ENCODE measurements at places on chromosomes 5 and 9.
A peak's percentile ranks its signal among the peaks of the same experiment; 100 is the strongest.

GRCh38 chr5:79590396-79590999, 21.7 kb upstream of the TENT2 start:
- no peak for DNase-seq

DNA sequence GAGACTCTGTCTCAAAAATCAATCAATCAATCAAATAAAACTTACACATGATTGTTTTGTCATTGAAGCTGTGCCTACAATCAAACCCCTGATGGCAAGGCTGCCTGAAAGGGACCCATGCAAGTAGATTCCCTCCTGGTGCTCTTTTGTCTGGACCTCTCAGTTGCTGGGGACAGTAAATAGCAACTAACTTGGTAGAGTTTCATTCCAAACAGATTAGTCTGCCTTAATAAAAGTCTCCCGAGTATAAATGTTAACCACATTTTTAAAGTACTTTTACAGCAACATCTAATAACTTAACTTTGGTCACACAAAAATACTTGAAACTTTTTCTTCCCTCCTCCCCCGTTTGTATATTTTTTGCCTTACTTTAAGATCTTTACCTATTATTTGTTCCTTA, 105.5 kb downstream of the FEM1C start:
- DNase-seq: no peak

DNA sequence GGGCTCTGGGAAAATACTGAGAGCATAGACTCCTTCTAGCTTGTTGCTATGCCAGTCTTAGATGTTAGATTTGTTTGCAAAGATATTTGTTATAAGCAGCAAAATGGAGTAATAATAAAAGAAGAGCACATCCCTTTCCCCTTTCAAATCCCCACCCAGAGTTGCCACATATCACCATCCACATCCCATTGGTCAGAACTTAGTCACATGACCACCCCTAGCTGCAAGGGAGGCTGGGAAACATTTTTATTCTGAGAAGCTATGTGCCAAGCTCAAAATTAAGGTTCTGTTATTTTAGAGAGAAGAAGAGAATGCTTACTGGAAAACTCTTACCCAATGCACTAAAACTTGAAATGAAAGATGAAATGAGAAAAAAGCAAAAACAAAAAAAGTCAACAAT, 193.9 kb upstream of the MVB12B start:
- no peak for DNase-seq

- no peak for DNase-seq
Observed at GRCh38 chr5:89869346-89869745, 540.2 kb downstream of the CETN3 start.

GRCh38 chr5:159337016-159337955, 7.0 kb upstream of the IL12B start:
- peak; percentile 30 for DNase-seq

GRCh38 chr9:73844135-73844534, 653.0 kb upstream of the RORB start:
- DNase-seq: no peak

GRCh38 chr9:110578575-110579033, 937 bp downstream of the SVEP1 start:
- DNase-seq: no peak

GRCh38 chr5:157571357-157571827, 4.2 kb downstream of the ADAM19 start:
- peak; percentile 86 for DNase-seq

DNA sequence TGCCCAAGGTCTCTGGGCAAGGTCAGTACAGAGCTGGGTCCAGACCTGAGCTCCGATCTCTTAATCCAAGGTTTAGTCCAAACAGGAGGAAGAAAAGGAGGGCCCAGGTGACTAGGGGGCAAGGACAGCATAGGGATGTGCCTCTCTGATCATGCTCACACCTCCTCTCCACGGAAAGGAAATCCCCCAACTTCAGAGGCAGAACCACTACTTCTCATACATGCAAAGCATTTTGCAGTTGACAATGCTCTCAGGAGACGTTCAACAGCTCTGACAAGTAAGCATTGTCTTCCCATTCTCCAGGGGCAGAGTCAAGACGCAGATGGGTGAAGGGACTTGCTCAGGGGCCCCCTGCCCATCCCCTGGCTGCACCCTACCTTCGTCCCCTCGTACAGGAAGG, 8.7 kb upstream of the CORO2A start:
- DNase-seq: no peak

DNA sequence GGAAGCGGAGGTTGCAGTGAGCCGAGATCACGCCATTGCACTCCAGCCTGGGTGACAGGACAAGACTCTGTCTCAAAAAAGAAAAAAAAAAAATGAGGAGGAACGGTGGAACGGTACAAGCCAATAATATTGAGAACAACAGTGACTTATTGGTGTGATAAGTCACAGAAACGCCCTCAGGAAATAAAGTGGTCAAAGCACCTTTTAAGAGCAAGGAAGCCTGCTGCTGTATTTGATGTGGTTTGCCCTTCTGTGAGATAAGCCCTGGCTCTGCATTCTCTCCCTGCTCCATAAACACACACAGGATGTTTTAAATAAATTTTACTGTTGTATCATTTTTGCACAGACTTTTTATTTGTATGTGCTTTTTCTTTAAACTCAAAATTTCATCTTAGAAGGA, 269.9 kb upstream of the MSX2 start:
- no peak for DNase-seq

DNA sequence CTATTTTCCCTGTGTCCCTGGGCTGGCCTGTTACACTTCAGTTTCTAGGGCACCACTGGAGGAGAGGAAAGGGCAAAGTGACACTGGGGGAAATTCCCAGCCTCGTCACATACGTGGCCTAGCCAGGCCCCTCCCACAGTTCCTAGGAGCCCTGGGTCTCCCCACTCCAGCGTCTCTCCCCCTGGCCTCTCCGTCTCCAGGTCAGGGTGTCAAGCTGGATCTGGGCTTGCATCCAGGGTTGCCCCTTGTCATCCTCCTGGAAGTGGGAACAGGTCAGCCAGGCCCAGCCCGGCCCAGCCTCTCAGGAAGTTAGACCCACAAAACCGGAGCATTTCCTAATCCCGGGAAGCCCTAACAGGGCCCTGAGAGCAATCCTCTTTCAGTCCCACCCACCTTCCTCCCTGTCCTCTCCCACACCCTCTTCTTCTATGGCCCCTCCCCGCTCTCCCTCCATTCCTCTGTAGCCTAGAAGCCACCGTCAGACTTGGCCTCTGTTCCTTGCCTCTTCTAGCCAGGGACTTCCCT, 4.7 kb upstream of the TNIP1 start:
- DNase-seq: peak; percentile 23

DNA sequence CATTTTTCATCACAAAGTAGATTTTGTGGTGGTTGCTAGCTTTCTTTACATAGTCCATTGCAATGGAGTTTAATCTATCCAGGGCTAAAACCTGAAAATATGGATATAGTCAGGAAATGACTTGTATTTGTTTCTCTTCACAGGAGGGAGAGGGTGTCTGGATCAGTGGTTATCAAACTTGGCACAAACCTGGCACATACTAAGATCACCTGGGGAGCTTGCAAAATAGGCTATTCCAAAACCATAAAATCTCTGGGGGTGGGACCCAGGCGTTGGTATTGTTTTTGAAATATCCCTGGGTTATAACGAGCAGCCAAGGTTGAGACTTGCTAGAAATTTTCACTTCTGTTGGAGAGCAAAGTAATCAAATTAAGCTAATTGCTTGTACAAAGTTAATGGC, 179.9 kb downstream of the PCSK1 start:
- DNase-seq: no peak

- no peak for DNase-seq
Observed at GRCh38 chr5:136087961-136088871, 44.4 kb upstream of the SMAD5 start.

DNA sequence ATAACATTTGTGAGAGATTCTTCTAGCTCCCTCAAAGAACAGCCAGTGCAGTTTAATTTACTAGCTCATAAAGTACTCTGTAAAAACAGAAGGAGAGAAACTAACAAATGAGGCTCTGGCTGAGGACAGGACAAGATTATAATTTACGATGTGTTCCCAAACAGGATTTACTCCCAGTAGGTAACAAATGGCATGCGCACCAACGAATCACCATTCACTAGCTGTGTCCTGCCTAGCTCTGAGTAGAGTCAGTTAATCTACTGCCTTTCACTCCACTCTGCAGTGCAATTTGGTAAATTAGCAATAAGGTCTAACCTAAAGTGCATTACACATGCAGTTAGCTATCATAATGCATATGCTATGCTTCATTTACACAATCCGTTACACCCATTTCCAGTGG, 497.4 kb upstream of the CCNG1 start:
- DNase-seq: no peak

DNA sequence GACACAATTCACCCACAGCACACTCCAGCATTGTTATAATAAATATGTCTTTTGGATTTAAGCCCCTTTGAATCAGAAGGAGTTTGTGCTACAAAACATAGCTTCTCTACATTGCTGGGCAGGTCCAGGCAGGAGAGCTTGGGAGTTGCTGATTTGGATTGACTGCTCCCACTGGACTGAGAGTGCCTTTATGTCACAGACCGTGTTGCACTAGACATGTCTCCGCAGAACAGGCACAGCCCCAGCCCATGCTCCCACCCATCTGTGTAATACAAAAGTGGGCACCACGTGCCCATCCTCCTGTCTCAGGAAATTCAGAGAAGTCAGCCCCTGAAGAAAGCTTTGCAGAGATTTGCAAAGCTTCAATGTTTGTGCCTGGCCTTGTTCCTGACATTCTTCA, 117.1 kb downstream of the MED10 start:
- no peak for DNase-seq

- DNase-seq: peak; percentile 47
Observed at GRCh38 chr9:36165826-36166167, 3.4 kb upstream of the CCIN start.

DNA sequence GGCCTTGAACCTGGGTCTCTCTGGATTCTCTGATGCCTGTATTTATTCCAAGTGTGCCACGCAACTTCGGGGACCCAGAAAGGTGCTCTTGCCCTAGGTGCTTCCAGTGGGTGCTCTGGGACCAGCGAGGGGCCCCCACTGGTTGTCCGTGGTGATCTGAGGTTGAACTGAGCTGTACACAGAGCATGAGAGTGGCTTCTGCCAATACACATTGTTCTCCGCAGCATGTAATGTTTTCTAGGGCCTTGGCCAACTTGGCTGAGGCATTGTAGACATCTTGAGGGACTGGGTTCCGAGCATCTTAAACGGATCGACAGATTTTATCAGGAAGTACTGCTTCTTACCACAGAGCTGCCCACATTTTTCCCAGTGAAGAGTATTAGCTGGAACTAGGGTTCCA, 117.9 kb downstream of the MTX3 start:
- no peak for DNase-seq

DNA sequence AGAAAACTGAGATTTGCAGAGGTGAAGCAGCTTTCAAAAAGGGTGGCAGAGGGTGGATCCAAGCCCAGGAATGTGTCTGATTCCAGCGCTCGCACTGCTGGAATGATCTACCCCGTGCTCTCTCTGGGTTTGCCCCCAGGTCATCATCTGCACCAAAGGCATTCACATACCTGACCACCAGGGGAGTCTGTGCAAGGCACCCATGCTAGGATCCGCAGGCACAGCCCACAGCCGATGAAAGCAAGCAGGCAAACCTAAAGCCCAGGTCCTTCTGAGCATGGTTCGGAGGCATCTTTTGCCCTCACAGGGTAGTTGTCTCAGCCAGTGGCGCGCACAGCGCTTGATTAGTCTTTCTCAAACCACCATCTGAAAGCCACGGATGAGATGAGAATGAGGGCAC, 56.6 kb downstream of the TEK start:
- no peak for DNase-seq

DNA sequence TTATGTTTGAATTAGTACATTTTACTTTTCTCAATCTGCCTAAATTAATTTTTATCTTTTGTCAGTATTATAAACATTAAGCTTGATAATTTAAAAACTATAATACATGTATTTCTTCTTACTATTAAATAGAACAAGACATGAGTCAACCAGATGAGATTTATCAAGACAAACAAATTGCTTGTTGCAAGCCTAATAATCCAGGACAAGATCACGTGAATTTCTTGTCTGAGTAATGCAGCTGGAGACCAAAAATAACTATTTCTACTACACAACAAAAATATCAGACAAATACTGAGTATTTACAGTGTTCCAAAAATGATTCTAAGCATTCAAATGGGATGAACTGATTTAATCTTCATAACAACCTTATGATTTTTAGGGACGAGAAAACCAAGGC, 339.1 kb upstream of the PRR16 start:
- no peak for DNase-seq

DNA sequence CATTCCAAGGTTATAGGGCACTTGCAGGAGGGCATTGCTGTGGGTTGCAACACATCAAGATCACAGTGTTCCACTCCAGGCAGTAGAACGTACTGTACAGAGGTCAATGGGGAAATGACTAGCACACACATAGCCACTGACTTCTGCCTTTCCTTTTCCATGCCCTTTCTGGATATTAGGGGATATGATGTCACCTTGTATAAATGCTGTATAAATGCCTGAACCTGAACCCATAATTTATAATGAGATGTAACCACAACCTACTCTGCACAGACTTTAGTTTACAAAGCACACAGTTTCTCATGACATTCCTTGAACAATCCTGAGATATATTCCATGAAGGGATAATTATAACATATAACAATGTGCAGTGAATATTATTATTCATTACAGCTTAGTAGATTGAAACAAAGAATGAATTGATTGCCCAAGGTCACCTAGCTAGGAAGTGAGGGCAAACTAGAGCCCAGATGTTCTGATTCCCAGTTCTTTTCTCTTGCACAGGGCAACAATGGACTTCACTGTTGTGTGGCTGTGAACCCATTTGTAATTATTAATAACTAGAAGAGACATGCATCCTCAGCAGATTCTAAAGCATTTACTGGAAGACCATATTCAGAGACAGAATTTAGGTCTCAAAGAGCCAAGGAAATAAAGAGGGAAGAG, 5.6 kb upstream of the ABLIM3 start:
- peak; percentile 54 for DNase-seq

GRCh38 chr5:136329484-136330190, 35.7 kb downstream of the TRPC7 start:
- no peak for DNase-seq

DNA sequence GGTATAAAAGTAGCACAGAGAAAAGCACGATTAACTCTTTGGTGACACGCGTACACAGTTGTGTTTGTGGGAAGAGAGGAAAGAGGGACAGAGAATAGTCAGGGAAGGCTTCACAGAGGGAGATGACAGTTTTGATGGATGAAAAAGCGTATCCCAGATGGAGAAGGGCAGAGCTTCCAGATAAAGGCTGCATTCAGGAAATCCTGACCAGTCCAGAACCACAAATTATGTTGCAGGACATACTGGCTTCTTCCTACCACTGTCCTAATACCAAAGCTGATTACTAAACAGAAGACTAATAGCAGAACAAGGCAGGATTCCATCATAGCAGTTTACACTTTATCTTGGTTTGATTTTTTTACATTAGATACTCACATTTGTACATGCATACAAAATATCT, 34.5 kb downstream of the SLC31A2 start:
- no peak for DNase-seq

DNA sequence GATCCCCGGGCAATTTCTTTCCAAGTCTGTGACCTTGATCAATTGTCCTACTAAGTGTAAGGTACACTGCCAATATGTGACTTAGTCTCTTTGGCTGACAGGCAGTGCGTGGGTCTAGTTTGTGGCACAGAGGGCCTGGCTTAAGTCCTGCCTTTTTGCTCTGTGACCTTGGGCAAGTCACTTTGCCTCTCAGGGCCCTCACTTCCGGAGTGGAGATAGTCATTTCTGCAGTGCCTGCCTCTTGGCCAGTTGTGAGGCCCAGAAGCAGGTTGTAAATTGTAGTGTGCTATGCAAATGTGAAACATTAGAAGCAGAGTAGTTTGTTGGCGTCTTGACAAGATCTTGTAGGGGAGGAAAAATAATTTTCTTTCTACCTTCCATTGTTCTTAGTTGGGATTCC, 39.0 kb downstream of the KIF4B start:
- DNase-seq: no peak

- DNase-seq: no peak
Observed at GRCh38 chr9:78923966-78924659, 627.2 kb downstream of the PSAT1 start.
